NCI-H345 (cell line): ENCODE measurements at places on chromosomes 6 and 20.

DNA sequence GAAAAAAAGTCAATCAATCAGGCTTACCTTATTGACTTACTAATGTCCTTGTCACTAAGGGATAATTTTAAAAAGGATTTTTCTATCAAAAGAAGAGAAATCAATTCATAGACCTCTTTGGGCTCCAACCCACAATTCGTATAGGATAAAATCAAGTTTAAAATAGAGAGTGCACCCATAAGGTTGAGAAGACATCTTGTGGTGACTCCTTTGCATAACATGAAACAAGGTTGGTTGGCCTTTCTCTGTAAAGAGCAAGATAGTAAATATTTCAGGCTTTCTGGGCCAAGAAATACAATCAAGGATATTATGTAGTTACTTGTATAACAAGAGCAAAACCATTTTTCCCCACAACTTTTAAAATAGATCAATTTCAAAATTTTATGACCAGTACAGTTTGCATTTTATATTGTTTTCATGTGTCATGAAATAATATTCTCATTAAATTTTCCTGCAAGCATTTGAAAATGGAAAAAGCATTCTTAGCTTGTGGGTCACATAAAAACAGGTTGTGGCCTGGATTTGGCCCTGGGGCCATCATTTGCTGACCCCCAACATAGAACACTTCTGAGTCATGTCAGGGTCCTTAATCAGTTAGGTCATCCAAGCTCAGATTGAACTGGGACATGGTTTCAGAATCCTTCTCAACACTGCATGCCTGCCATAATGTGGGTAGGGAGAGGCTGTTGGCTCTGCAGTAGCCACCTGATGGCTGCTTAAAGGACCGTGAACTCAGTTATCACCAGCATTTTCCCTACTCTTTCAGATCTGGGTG, 76.7 kb downstream of the MYB start:
- DNase-seq: no peak

DNA sequence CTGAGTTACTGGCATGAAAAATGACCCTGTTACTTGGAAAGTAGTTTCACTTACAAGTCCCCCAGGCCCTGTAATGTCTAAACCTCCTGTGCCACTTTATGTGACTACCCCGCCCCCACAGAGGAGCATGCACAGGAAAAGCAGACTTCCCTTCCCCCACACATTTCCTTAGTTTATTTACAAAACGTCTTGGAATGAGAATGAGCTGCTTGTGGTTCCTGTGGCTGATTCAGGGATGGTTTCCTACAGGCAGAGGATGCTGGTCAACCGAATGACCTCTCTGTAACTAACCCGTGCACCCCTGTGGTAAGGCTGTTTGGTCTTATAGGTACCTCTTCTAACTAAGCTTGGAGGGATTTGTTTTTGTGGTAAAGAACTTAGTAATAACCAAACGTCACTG, 28.5 kb downstream of the RSPO3 start:
- DNase-seq: no peak

GRCh38 chr6:168555618-168556273, 114.8 kb downstream of the SMOC2 start:
- DNase-seq: no peak

DNA sequence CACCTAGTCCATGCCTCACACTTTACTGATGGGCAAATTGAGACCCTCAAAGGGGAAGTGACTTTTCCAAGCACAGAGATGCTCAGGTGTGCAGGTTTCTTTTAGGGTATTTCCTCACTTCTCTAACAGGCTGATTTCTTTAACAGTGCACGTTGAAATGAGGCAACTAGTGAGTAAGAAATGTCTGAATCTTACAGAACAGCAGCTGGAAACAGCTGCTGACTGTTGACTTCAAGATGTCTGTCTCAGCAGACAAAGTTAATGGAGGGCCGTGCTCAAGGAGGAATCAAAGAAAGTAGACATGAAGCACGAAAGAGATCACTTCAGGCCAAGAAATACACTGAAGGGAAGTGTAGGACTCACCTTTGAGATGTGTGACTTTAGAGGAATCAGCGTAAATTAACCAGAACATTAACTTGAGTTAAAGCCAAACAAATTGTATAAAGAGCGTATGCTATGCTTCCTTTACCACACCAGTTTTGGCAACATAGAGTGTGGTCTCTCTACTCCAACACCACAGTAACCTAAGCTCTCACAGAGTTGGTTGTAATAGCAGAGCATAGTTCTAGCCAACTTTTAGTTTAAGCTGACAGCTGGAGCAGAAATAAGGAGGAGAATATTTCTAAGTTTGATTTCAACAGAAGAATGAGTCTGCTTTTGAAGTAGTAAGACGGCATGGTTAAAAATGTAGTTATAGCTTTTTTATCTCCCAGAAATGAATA, 60.9 kb downstream of the SAMD3 start:
- DNase-seq: no peak
